ENCODE measurements at places on chromosomes 7 and 10.

DNA sequence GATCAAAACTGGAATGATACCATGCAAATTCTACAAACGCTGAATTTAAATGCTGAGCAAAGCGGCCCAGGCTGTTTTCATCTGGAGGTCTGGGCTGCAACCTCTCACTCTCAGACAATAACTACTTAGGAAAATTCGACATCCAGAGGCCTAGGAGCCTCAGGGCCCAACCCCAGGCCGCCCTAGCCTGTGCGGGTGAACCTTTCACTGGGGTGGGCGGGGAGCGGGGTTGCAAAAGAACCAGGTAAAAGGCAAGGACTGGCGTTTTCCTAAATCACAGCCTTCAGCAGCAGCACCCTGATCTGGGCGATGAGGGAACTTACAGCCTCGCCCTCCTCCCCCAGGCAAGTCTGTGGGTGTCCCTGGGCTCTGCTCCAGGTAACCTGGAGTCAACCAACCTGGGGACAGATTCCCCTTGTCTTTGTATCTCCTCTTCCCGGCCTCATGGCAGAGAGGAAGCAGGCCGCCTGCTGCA is 33.4 kb downstream of the CALML5 start:
- no peak for DNase-seq

GRCh38 chr10:124603376-124604213 is 140.6 kb downstream of the FAM53B start:
- DNase-seq, result no peak

- no peak for DNase-seq
Measured at GRCh38 chr10:60549686-60550085, 160.0 kb upstream of the ANK3 start.

- DNase-seq, result no peak
Measured at GRCh38 chr10:58721601-58722281, 209.1 kb downstream of the BICC1 start.

- no peak for DNase-seq
Measured at GRCh38 chr10:59628456-59628855, 81.2 kb downstream of the SLC16A9 start.

DNA sequence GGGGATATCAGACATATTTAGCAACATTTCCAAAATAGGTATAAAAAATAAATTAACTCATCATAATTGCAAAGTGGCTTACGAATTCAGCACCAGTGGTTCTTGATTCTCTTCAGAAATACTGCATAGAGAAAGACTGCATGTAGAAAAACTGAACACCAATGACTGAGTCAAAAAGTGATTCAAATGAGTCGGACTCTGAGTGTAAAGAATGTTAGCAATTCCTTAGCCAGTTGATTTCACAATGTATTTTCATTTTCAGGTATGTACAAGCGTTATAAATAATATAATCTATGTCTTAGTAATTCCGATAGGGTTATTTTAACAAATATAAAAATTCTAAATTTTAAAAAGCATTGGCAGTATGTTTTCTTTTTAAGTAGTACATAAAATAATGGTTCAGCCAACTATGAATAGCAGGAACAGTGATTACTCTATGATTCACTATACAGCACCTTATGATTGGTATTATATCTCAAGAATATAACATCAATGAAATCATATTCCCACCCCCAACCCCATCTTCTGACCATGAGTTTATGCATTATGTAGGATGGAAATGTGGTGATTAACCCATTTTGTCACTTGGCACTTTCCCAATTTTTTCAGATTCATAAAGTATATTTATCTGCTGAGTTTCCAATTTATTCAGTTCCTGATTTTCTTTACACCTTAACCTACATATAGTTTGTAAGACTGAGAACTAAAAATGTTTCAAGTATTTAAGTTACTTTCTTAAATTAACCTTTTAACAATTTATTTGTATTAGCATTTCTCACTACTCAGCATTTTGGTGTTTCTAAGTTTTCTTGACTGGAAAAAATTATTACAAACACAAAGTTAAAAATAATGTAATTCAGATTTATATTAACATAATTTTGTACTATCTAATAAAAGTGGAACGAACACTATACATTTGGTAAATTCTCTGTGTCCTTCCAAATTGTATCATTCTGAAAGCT is 33.9 kb downstream of the DNAJC1 start:
- DNase-seq, result no peak

GRCh38 chr7:43337191-43337590 is 224.7 kb downstream of the HECW1 start:
- no peak for DNase-seq

- DNase-seq, result no peak
Measured at GRCh38 chr10:121865554-121865953, 62.3 kb downstream of the ATE1 start.

GRCh38 chr7:106755641-106756040 is 94.7 kb upstream of the CCDC71L start:
- DNase-seq, result no peak

DNA sequence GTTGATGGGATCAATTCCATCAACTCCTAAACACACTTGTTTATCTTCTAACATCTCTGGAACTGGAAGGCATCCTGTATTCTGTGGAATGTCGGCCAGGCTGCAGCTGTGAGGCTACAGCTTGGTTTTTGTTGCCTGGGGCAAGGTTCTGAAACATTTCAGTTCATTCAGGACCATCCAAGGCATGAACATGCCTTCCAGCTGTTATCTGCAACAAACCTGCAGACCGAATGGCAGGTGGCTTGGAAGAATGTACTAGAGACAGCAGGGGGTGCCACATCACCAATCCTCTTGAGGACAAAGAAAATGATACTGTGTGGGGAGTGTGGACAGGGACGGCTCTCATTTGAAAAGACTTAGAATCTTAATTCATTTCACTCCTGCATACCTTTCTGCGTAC is 12.4 kb downstream of the PAPOLB start:
- DNase-seq, result peak; percentile 50

DNA sequence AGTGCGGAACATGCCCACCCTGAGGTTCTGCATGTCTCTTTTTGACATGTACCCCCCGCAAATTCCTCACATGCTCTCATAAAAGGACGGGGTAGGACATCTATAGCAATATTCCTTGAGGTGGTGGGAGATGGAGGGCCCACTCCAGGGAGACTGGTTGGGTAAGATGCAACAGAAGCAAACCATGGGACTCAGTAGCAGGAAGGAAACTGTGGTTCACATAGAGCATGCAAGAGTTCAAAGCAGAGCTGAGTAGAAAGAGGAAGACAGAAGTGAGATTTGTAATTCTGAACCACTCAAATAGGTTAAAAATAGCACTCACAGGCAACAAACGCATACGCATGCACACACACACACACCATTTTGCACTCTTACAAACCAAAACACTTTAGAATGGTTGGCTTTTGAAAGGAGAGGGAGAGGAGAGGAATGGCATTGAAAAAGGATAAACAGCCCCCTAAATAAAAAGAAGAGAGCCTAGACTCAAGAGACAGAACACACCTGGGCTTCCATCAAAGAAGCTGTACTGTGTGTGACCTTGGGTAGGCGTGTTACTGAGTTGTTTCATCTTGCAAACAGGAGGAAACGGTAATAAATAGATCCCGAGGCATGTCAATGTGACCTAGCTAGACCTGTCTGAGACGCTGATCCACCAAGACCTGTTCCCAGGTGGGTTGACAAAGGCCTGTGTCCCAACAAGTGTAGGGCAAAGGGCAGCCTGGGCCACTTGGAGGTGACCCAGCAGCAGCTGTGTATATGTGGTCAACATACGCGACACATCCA is 77.6 kb upstream of the LRRC4 start:
- peak; percentile 25 for DNase-seq

DNA sequence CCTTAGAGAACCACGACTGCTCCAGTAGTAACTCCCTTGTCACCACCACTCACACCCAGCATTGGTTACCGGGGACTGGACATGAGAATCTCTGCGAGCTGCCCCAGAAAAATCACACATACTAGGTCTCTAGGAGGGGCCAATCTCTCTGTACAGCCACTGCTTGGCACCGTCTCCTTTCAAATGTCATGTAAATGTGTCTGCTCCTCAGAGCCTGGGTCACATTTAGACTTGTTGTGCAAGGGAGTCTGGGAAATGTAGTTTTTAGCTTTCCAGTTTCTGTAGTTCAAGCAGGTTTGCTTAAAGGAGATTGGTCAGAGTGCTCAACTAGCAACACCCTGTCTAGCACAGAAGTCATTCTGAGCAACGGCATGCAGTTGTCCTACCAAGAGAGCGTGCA is 60.0 kb downstream of the CHN2 start:
- no peak for DNase-seq

- DNase-seq, result no peak
Measured at GRCh38 chr7:2016761-2017480, 215.8 kb downstream of the MAD1L1 start.

Data from RPMI8226 (cell line).